ENCODE measurements at places on chromosomes 6 and 20.

DNA sequence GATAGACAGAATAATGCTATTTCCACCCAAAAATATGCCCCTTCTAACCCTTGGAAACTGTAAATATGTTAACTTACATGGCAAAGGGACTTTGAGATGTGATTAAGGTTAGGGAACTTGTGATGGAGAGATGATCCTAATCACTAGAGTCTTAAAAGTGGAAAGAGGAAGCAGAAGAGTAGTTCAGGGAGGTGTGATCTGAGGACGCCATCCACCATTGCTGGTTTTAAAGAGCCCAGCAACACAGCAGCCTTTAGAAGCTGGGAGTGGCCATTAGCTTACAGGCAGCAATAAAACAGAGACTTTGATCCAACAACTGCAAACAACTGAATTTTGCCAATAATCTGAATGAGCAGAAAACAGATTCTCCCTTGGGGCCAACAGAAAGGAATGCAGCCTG, 30.6 kb downstream of the ZNF311 start:
- DNase-seq: no peak

DNA sequence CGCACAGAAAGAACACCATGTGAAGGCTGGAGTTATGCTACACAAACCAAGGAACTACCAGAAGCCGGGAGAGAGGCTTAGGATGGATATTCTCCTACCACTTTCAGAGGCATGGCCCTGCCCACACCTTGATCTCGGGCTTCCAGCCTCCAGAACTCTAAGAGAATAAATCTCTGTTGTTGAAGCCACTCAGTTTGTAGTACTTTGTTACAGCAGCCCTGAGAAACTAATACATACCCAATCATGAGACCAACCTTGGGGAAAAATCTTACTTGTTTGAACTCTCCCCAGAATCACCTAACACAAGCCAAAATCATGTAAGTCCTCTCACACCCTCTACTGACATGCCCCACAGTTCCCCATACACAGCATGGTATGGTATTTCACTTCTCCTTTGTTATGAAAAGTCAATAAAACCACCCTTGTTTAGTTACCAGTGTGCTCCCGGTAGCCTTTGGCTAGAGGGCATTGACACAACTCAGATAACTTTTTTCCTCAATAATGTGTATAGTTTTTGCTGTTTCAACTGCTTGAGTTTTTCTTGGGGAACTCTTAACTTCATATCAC, 40.7 kb upstream of the SLC2A12 start:
- DNase-seq: no peak

GRCh38 chr6:34460796-34461507, 4.9 kb upstream of the PACSIN1 start:
- DNase-seq: no peak

DNA sequence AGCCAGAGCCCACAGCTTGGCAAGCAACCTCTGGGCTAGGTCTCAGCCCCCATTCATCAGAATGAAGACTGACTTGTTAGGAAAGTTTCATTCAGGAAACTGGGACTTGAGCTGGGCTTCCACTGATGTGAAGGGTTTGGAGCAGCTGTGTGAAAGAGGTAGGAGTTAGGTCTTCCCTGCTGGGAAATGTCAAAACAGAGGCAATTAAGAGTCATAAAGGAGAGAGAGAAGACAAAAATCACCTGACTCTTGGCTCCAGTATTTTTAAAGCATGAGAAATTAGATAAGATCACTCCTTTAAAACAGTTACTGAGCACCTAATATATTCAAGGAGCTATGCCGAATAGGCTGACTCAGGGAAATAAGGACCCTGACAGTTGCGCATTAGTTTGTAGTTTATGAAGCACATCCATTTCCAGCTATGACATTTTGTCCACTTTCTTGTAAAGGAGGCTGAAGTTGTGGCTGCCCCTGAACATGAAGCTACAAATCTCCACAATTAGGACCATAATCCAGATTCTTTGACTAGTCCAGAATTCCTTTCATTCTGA, 3.9 kb upstream of the TRIM40 start:
- DNase-seq: no peak

GRCh38 chr6:69105288-69105687, 470.2 kb downstream of the ADGRB3 start:
- no peak for DNase-seq

GRCh38 chr6:125356884-125357283, 55.1 kb upstream of the HDDC2 start:
- DNase-seq: no peak

DNA sequence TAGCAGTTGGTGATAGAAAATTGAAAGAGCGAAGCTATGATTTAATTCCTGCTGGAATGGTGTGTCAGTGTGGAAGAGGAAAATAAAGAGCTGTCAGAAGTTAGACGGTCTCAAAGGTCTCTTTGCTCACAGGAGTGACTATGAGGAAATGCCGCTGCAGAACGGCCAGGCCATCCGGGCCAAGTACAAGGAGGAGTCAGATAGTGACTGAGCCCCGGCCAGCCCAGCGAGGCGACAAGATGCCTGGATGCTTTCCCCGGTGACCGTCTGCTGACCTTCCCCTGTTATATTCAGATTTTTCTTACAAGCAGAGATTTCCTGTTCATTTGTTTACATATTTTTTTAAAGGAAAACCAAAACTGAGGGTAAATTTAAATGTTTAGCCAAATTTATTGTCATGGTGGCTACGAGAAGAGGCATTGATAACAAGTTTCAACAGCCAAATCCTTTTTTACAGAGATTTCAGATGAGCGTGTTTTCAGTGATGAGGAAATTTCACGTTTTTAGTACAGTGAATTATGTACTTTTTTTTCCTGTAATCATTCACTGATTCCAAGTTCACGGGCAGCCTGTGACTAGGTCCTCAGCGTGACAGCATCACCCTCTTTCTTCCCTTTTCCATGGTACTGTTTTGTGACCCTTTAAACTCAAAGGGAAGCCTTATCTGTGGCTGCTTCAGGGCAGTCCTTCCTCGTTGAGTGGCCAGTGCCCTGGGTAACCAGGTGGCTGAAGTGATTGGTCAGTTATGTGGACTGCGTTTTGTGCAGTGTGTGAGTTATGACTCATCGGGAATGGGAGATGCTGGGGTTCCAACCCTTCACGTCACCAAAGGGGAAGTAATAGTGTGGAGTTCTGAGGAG, 12.6 kb downstream of the DYNLT1 start:
- peak; percentile 80 for DNase-seq

DNA sequence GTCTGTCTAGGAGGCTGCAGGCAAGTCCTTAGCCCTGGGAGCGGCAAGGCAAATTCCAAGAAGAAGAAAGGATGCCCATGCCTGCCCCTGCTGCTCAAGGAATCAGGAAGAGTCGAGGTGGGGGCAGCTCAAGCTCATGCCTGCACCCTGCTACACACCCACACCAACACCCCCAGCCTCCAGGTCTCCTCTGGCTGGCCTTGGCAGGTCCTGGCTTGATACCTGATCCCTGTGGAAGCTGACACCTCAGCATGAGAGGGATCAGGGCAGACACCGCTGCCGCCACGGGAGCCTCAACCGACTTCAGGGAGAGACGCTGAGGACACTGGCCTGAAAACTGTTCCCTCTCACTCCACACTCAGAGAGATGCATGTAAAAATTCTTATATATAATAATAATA, 35.5 kb upstream of the MAFB start:
- DNase-seq: no peak

DNA sequence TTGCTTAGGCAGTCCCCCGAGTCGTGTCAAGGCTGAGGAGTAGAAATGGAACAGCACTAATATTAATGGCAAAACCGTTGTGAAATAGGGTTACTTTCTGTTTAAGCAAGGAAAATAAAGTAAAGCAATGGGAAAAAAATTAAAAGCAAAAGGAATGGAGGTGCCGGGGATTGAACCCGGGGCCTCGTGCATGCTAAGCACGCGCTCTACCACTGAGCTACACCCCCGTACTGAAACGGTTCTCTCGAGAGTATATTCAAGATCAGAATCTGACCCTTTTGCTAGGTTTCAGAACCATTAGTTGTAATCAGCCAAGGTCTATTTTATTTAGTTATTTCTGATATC, 85.5 kb downstream of the TRIM27 start:
- DNase-seq: peak; percentile 71

DNA sequence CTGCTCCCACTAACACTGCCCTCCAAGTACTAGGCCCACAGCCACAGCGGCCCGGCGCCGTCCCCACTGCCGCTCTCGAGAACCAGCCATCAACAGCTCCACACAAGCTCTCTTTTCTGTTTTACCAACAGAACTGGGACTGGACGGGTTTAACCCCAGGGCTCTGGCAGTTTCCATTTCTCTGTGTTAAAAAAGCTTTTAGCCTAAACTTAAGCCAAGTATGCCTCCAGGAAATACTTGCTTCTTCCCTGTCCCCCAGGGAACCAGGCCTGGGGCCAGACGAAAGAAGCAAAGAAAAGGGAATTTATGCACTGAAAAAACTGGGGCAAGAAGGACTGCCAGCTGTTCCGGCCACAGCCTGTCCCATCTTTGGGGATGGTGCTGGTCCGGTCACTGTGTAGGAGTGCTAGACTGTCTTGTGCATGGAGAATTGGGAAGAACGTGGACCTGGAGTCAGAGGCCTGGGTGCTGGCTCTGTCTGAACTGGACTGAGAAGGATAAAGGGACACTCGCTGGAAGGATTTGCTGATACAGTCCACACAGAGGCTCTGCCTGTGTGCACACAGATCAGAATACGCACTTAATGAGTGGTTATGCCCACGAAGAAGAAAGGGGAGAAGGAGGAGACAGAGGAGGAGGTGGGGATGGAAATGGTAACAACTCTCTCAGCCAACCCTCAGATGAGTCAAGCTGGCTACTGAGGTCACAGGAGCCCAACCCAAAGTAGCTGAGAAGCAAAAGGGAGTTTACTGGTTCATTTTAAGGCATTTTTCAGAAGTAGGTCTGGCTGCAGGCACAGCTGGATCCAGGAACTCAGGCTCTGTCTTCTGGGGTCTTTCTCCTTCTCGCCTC, 254.4 kb upstream of the PMEPA1 start:
- no peak for DNase-seq

GRCh38 chr20:1893721-1894470, 1.3 kb upstream of the SIRPA start:
- no peak for DNase-seq

DNA sequence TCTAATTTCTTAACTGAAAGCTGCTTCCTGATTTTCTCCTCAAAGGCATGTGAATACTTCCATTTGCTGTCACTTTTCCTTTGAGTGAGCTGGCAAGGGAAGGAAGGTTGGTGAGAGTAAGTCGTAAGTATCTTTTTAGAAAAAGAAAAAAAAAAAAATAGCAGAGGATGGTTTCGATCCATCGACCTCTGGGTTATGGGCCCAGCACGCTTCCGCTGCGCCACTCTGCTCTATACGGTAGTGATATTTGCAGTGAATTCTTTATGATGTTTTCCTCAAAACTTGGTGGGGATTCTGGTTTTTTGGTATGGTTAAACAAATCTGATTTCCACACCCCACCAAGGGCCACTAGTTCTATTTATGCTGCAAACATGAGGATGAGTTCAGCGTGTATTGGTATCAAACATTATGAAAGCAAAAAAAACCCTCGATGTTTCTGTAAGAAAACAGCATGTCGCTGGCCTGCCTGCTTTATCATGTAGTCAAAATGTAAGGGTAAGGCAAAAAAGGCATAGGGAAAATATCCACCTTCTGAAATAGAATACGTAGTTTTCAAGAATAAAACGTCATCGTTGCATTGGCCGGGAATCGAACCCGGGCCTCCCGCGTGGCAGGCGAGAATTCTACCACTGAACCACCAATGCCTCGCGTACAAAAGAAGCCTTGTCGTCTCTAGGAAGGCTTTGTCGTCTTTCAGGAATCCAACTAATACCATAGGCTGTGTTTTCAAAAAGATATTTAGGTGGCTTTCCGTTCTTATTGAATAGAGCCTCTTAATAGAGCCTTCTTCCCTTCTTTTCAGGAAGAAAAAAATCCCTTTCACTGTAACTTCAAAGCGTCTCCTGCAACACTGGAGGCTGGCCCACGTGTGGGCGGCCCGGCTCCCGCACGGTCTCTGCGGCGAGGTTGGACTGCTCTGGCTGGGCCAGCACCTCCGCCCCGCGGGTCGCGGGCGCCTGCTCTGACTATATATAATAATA, 9.6 kb downstream of the OR2B2 start:
- peak; percentile 91 for DNase-seq

GRCh38 chr20:38430679-38431325, 4.3 kb downstream of the SNHG17 start:
- DNase-seq: no peak

DNA sequence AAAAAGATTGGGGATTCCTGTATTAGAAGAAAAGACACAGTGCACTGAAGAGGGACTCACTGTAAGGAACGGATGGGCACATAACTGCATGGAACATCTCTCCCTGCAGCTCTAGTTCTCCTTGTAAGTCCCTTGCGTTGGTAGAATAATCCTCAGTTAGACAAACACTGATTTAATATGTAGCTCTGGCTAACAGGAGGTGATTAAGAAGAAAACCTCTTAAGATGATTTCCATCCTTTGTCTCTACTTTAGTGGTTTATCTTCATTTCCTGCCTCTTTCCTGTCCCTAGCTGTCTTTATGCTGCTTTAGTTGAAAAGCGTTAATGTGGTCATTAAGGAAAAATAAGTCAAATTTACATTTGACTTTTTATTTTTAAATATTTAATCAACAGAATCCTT, 86.6 kb downstream of the SLC16A10 start:
- no peak for DNase-seq

GRCh38 chr20:31260326-31260932, 3.0 kb downstream of the DEFB115 start:
- DNase-seq: peak; percentile 16

DNA sequence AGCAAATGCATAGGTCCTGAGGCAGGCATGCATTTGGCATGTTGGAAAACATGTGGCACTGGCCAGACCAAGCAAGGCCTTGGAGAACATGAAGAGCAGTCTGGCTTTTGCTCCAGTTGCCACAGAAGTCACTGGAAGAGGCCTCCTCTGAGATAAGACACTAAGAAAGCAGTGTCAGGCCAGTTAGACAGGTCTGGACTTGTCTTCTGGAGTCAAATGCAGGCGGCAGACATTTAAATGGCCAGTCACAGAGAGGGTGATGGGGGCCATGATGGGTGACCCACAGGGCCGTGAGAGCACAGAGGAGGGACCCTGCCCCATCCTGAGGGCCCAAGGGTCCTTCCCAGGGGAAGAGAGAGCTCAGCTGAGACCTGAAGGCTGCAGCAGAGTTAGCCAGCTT, 26.7 kb upstream of the ADA start:
- no peak for DNase-seq

GRCh38 chr6:150451807-150452427, 83.1 kb downstream of the IYD start:
- DNase-seq: no peak

DNA sequence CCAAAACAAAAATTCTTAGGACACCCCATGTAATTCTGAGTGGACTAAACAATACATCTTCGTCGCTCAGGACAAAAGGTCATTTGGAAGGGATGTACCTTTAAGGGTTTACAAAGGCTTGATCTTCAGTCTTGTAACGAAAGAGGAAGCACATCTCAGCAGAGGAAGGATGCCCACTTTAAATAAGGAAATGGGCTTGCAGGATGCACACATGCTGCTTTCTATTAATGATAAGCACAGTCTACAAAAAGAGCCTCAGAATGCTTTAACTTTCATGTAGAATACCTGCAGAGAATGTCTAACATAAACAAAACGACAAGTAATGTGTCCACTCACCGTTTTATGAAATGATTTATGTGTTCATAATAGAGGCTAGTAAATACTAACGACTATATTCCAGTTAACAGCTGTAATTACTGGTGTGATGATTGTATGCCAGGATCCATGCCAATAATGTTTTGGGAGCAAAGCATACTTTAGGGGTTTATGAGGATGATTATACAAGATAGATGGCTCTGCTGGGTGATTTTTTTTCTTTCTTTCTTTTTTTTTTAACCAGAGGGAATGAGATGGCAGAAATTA, 216.9 kb downstream of the GMDS start:
- DNase-seq: no peak

GRCh38 chr6:153210083-153210482, 79.0 kb upstream of the RGS17 start:
- no peak for DNase-seq

Data from testis (tissue), 5 donors.